ENCODE measurements at places on chromosomes 1 and 21.
A peak's percentile ranks its signal among the peaks of the same experiment; 100 is the strongest.

- no peak for DNase-seq
Measured at GRCh38 chr1:39849203-39849602, 34.1 kb downstream of the TRIT1 start.

DNA sequence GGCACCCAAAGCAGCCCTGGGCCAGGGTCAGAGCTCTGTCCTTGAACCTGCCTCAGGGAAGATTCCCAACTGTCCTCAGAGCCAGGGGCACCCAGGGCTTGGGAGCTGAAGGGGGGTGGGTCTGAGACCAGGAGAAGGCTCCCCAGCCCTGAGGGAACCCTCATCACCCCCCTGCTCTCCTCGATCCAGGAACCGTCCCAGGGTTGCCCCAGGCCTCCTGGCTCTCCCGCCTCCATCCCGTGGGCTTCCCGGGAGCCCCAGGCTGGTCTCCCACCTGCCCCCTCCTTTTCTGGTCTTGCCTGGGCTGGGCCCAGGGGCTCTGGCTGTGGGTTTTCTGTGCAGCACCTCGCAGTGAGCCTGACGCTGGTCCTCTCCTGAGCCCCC lies 6.7 kb upstream of the SAMD11 start:
- no peak for DNase-seq

GRCh38 chr1:17865912-17866739 lies 111.0 kb downstream of the ACTL8 start:
- DNase-seq: no peak

DNA sequence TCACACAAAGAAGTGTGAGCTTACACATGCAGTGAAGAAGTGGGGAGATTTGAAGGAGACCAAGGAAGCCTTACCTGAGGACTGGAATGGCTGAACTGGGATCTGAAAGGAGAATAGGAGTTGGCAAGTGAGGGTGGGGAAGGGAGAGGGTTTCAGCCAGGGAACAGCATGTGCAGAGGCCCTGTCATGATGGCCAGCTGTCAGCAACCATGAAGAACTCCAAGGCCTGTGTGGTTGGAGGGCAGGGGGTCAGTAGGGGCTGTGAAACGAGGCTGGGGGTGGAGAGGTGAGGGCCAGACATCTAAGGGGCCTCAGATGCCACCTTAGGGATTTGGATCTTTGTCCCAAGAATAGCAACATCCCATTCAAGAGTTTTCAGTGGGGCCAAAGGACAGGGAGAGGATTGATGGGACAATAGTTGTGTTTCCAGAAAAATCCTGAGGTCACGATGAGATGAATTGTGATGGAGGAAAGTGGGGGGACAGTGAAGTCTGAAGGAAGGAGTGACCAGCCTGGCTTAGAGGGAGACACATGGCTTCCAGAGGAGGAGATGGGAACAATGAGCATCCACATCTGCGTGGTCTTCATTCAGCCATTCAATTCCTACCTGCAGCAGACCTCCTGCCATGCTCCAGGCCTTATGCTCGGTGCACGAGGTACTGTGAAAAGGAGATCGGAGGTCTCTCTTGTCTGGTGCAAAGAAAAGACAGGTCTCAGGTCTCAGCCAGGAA lies 187.6 kb downstream of the MATN1 start:
- DNase-seq: no peak

- DNase-seq: no peak
Measured at GRCh38 chr1:55180075-55180670, 35.0 kb downstream of the USP24 start.

- no peak for DNase-seq
Measured at GRCh38 chr1:189669846-189670245, 807.8 kb downstream of the BRINP3 start.

DNA sequence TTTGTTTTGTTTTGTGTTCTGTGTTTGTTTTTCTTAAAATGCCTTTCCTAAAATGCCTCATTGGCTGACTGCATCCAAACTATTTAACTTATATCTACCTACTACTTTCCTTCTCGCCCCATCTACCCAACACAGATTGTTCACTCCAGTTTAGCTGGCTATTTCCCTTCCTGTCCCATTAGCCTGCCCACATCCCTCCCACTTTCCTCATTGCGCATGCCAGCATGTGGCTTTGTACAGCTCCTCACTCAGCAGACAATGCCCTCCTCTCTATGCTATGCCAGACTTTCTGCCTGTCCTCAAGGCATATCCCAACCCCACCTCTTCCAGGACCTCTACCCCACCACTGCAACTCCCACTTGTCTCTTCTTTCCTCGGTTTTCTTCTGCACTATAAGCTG lies 94.7 kb upstream of the C1orf21 start:
- no peak for DNase-seq

GRCh38 chr21:37704751-37705150 lies 211.5 kb downstream of the KCNJ6 start:
- peak; percentile 50 for DNase-seq

Data from Caki2 (cell line).